ENCODE measurements at places on chromosomes 13 and 19.

GRCh38 chr13:108257248-108257647, 12.3 kb upstream of the TNFSF13B start:
- DNase-seq, result no peak

- DNase-seq, result no peak
These were observed 67.8 kb downstream of the CEBPG start for GRCh38 chr19:33441277-33441699.

GRCh38 chr13:103466761-103467160, 400.5 kb upstream of the SLC10A2 start:
- no peak for DNase-seq

- no peak for DNase-seq
These were observed 180.5 kb upstream of the PCDH9 start for GRCh38 chr13:67410645-67411044.

- no peak for DNase-seq
These were observed 29.7 kb downstream of the NKPD1 start for GRCh38 chr19:45130888-45131615.

DNA sequence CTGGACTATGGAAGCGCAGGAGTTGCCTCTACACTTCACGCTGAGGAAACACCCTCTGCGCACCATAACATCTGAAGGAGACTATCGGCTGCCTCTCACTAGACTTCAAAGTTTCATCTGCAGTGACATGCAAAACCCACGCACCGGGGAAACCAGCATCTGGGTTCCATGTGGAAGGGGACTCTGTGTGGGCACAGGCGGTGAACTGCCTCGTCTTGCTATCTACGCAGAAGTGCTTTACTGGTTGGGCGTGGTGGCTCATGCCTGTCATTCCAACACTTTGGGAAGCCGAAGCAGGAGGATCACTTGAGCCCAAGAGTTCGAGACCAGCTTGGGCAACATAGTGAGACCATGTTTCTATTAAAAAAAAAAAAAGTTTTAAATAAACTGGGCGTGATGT, 116.4 kb downstream of the STK24 start:
- no peak for DNase-seq

GRCh38 chr19:50349277-50350057, 16.0 kb downstream of the NAPSA start:
- no peak for DNase-seq

- DNase-seq, result no peak
These were observed 764.2 kb downstream of the DIAPH3 start for GRCh38 chr13:59399513-59399912.

GRCh38 chr13:104832231-104832630, 1703.2 kb downstream of the EFNB2 start:
- no peak for DNase-seq

GRCh38 chr13:27770809-27771208, 21.5 kb upstream of the GSX1 start:
- no peak for DNase-seq

DNA sequence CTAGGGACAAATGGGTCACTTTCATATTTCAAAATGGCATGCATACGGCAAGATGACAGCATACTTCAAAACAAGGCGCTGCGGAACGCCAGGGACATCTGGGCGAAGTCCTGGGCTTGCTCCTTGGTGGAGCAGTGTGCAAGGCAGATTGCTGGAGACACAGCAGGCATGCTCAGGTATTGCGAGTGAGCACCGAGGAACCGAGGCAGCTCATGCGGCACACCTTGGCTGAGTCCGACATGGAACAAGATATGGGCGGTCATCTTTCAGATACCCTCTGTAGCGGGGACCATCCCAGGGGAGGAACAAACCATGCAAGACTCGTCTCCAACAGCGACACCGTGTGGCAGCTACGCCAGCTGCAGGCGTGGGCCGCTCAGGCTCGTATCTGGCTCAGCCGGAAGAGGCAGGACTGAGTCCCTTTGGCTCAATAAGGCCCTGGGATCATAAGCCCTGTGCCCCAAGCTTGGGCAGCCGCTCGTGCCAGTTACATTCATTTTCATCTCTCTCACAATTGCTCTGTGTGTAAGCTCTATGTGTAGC, 112.4 kb downstream of the NUFIP1 start:
- DNase-seq, result no peak

- no peak for DNase-seq
These were observed 44.2 kb downstream of the SERTM1 start for GRCh38 chr13:36717966-36718545.

- no peak for DNase-seq
These were observed 88.4 kb upstream of the SOX1 start for GRCh38 chr13:111978546-111978945.

- DNase-seq, result no peak
These were observed 8.5 kb downstream of the PGLS start for GRCh38 chr19:17519967-17520366.

Measured in right renal pelvis (tissue), 4 donors.